EL (cell line): ENCODE measurements at places on chromosomes 3 and 15.

DNA sequence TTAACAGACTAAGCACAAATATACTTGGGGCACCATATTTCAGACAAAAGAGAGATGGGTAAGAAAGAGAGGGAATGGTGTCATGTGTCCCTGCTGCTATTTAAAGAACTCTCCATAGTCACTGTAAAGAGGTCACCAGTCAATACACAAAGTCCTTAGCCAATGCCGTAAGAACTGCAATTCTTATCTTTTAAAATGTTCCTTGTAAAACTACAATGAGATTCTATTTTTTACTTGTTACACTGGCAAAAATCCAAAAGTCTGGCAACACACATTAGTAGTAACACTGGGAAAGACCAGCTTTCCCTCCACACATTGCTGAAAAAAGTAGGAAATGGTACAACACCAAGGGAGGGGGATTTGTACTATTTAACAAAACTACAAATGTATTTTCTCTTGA is 189.4 kb downstream of the TBC1D5 start:
- DNase-seq = no peak

DNA sequence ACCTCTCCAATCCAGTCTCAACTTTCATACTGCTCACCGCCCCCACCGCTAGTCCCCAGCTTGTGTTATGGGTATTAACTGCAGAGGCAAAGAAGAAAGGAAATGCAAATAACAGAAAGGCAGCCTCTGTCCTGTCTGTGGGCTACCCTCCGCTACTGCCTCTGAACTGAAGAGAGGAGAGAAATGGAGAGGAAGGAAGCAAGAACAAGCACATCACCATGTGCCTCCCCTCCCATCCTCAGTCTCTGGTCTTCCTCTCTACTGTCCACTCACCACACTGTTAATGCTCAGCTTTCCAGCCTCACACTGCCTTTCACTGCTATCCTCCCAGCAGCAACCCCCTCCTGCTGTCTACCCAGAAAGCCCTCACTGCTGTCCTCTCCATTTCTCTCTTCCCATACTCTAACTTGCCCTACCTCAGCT is 139.0 kb upstream of the SLC2A2 start:
- DNase-seq = no peak

DNA sequence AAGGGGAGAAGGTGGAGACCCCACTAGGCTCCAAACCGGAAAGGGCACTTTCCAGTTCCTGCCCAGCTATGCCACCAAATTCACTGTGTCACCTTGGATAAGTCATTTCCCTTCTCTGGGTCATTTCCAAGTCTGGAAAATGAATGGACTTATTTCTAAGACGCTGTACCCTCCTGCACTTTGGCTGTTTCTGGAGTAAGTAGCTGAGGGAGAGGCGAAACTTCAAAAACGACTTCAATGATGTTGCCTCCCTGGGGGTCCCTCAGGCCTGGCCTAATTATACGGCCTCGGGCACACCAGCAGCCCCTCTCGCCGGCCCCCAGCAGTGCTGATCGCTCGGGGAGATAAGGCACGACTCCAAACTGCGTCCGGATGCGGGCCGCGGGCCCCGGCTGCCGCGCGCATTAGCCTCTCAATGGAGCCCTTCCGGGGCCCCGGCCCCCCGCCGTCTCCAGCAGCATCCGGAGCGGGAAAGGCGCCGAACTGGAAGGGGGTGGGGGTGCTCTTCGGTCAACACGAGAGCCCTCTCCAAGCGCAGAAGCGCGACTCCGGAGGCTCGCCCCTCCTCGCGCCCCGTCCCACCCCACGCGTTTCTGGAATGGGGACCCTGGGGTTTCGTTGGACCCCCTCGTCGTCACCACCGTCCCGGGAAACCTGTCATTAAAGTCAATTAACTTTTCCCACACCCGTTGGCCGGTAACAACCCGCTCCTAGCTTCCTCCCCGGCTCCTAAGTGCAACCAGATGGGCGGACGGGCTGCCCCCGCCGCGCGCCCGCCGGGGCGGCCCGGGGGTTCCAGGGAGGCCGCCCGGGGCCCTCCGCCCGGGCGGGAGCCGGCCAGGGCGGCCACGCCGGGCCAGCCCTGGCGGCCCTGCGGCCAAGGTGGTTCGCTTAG is 4.8 kb downstream of the HES1 start:
- peak; percentile 70 for DNase-seq

DNA sequence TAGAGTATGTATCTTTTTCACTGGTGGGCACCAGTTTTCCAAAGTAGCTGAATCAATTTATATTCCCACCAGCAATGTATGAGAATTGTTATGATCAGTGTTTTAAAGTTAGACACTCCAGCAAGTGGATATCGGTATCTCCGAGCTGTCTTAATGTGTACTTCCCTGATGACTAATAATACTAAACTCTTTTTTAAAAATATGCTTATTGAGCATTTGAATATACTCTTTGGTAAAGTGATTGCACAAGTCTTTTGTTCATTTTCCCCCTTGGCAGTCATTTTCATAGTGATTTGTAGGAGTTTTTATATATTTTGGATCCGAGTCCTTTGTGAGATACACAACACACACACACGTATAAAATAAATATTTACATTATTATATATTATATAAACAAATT is 12.5 kb upstream of the FEM1B start:
- no peak for DNase-seq

GRCh38 chr15:79943820-79944219 is 27.2 kb downstream of the BCL2A1 start:
- DNase-seq = peak; percentile 56

DNA sequence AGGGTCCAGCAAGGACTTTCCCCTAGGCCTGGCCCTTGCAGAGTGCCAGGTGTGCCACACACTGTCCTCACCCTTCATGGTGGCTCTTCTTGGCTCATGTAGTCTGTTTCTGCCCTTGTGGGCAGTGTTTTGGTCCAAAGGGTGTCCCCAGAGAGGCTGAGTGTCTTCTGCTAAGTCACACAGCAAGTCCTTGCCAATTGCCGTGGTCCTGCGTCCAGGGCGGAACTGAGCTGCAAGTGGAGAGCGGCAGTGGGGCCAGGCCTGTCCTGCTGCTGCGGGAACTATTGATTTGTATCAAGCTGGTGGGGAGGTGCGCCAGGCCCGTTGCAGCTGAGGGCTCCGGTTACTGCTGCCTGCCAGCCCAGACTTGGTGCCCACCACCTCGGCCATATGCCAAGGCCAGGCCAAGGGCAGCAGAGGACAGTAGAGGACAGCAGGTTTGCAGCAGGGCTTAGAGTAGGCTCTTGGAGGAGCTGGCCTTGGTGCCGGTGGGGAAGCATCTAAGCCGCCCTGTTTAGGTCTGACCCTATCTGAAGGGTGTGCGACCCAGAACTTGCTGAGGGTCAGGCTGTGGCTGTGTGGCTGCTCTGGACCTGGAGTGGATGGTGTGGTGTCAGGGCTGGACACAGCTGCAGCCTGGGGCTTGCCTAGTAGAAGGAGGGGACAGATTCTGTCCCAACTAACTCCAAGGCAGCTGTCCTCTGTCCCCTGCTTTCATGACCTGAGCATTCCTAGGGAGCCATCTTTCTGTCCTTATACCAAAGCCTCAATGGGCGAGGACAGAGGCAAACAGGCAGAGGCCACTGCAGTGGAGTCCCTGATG is 4.5 kb downstream of the AMIGO3 start:
- no peak for DNase-seq

GRCh38 chr15:39052323-39052705 is 487.7 kb upstream of the RASGRP1 start:
- DNase-seq = no peak

DNA sequence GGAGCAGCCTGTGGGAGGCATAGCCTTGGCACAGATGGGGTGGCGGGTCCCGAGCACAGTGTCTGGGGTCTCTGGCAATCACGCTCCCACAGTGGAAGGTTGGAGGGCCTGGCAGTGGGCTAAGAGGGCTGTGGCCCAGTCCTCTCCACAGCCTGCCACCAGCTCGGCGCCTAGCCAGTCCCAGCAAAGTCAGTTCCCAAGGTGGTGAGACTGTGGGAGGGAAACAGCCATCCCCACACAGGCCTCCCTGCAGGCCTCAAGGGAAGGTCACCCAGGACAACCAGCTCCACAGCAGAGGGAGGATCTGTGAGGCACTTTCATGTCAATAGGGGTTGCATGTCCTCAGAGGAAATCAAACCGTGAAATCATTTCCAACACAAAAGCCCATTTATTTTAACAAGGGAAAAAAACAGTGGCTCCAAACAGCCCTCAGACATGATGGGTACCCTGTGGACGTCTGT is 27.6 kb upstream of the LIMD1 start:
- DNase-seq = no peak

DNA sequence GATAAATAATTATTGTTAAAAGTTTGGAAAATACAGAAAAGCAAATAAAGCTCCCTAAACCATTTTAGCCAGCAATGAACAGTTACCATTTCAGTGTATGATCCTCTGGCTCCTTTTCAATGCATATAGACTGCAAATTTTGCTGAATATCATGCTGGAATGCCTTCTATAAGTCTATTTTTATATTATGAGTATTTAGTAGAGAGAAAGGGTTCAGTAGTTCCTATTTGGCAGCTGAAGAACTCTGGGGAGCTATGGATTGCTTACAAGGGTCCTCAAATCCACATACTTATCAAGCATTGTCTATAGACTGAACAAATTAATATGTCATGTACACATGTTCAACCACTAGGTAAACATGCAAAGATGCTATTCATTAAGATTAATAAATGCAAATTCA is 46.1 kb downstream of the LRRC3B start:
- no peak for DNase-seq

GRCh38 chr3:177193688-177194268 is 3.5 kb downstream of the TBL1XR1 start:
- no peak for DNase-seq

DNA sequence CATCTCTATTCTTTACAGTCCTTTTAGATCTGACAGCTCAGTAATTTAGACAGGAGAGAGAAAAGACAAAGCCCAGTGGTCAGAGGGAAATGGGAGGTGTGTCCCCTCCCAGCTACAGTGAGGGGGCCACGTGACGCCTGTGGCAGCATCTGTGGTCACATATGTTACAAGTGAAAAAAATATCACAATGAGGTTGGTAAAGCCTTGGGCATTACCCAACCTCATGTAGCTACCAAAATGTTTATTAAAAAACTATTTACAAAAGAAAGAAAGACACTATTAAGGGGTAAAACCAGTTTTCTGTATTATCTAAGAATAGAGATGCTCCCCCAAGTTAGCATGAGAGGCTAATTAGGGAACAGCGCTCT is 42.9 kb upstream of the PLCL2 start:
- DNase-seq = no peak

DNA sequence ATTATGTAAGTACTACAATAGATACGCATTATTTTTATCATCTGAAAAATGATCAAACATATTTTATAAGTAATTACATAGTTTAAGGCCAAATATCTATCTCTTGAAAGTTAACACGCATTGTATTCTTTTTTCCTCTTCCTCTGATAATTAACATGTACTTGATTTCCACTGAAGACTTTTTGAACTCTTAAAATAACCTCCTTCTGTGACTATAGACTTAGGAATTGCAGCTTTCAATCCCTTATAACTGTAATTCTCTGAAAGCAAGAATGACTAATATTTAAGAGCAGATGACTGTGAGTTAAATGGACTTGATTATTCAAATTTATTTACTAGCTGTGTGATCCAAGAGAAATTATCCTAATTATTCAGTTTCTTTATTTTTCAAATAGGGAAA is 730.6 kb upstream of the NECTIN3 start:
- peak; percentile 40 for DNase-seq

GRCh38 chr15:81480645-81481053 is 106.6 kb upstream of the TMC3 start:
- DNase-seq = peak; percentile 59

DNA sequence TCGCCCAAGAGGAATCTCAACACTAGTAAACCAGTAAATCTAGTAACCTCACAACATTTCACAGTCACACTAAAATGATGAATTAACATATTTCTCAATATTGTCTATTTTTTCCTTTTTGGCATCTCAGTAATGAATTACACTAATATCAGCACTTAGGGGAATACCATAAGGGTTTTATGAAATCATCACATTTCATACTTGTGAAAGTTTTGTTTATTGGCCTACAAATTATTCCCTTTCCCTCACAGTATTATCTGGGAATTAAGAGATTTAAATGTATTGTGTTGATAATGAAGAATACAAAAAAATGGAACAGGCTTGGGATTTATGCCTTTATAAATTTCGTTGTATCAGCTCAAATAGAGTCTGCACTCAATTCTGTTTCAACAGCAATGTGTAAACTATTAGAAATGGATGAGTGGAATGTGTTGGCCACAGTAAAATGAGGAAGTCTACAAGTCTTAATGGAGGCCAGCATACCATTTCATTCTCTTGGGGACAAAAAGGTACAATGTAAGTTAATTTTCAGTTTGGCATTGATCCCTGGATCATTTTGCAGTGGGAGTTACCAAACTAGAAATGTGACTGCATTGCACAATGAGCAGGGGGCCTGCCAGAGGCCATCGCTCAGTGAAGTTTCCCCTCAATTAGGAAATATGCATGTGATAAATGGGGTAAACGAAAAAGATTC is 195.4 kb downstream of the FMN1 start:
- DNase-seq = no peak

- peak; percentile 88 for DNase-seq
Measured at GRCh38 chr3:127817406-127817841, 4.9 kb downstream of the MGLL start.

- no peak for DNase-seq
Measured at GRCh38 chr15:89058876-89059405, 29.3 kb upstream of the ABHD2 start.

DNA sequence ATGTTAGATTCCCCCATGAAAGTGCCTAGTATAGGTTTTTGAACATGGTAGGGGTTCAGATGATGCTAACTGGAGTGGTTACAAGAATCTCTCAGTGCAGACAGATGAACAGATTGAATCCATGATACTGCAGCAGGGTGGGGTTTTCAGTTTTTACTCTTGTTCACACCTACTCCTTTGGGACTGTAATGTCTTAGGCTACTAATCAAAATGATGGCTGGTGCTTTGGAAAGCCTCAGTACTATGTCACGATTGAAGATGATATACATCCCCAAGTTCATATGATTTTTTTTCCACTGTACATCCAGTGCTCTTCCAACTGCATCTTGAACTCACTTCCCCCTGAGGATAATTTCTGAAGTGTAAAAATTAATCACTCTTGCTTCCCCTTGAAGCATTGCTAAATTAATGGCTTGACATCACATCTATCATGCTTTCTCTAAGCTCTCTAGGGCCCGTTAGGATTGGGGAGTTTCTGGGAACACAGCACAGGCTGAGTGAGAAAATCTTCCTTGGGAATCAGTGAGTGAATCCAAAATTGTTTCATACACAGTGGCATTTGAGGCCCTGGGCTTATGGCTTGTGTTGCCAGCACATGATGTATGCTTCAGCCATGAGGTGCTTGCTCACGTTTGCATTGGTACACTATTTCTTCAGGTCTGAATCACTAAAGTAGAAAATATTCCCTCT is 115.0 kb upstream of the TPRG1 start:
- no peak for DNase-seq

DNA sequence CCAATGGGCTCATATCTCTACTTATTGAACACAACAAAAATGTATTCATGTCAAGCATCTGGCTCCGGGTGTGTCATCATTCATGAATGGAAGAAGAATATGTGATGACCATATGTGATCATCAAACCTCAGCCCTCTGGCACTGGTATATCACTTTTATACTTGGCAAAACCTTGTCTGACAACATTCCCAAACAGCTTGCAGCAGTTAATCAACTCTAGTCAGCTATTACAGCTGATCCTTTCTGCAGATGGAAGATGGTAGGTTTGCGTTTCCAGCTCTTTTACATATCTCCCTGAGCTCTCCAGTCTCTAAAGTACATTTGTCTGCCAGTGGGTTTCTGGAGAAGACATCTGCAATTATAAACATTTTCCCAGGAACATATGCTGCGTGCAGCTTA is 6.6 kb downstream of the PLSCR5 start:
- DNase-seq = peak; percentile 31

GRCh38 chr3:46413951-46414350 is 6.9 kb downstream of the CCRL2 start:
- DNase-seq = no peak
